Inflammatory macrophage treated with lipopolysaccharide for 1 hour (primary cell): ENCODE measurements at places on chromosomes 12 and 14.

- peak; percentile 59 for DNase-seq
Observed at GRCh38 chr14:23153851-23154796, 29.3 kb downstream of the SLC7A8 start.

DNA sequence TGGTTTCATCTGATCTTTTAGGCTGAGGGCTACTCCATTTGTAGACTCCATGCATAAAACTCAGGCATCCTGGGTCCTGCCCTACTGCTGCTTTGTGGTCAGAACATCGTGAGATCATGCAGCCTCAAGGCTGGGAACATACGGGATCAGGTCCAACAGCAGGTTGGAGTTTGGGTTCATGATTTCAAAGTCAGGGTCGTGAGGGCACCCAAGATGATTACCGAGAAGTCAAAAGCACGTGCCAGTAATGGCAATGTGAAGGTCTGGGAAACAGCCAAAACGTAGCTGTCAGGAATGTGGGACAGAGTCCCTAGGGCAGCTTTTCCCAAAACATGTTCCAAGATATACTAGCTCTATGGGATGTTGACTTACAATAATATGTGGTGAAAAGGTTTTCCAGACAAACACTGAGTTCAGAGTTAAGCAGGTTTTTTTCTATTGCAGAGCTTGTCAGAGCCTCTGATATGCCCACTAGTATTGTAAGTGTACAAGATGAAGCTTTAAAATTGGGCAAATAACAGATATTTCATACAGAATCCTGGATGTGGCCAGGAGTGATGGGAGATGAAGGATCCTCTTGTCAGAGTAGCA lies 130.3 kb upstream of the DNM1L start:
- no peak for DNase-seq

DNA sequence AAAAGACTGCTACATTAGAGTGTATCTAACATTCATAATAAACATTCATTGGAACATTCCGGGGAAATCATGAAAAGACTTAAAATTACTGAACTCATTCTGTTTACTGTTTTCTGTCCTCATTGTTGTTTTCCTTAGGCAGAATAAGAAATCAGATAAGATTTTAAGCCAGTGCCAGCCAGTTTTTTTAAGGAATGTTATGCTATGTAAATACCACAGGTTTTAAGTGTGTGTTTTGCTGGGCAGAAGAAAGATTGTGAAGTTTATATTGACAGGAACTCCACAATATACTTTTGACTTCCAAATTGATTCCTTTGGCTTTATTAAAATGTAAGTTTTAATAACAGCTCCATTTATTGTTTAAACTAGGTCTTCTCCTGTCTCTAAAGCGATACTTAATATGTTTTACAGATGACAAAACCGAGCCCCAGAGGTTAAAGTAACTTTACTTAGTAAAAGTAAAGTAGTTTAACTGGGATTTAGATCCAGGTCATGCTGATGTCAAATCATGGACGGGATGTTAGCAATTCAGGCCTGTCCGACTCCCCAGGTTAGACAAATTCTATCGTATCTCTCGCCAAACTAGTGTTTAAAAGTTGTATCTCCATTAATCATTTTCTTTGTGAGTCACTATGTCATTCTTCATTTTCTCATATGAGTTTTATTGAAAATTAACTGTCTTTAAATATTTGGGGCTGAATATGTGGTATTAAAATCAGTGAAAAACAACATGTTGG lies 1.7 kb downstream of the LARP4 start:
- DNase-seq = no peak

DNA sequence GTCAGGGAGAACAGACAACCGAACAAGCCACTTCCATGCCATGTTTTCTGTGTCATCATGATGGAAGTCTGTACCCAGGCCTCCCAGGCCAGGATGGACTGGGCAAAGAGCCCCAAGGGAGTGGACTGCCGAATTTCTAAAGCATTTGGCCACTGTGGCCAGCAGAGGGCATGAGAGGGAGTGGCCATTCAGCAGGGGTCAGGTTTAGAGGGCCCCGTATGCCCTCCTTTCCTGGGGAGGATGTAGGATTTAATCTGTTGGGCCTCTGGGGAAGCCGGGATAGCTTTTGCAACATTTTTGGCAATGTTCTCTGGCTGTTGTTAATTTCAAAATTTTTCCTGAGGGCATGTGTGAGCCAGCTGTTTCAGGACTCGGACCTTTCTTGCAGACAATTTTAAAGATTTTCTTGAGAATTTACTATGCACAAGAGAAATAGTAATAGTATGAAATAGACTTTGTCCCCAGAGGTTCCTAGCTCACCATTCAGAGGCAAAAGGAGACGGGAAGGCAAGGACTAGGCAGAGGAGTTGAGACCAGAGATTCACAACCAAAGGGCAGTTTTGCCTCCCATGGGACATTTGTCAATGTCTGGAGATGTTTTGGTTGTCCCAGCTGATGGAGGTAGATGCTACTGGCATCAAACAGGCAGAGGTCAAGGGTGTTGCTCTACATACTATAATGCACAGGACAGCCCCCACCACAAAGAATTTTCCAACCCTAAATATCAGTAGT lies 18.0 kb downstream of the ACACB start:
- no peak for DNase-seq

- DNase-seq = no peak
Observed at GRCh38 chr14:63624203-63624602, 17.5 kb downstream of the WDR89 start.

- no peak for DNase-seq
Observed at GRCh38 chr14:38775986-38776385, 327.0 kb downstream of the SEC23A start.

GRCh38 chr12:66082744-66083143 lies 47.8 kb downstream of the LLPH start:
- DNase-seq = no peak

DNA sequence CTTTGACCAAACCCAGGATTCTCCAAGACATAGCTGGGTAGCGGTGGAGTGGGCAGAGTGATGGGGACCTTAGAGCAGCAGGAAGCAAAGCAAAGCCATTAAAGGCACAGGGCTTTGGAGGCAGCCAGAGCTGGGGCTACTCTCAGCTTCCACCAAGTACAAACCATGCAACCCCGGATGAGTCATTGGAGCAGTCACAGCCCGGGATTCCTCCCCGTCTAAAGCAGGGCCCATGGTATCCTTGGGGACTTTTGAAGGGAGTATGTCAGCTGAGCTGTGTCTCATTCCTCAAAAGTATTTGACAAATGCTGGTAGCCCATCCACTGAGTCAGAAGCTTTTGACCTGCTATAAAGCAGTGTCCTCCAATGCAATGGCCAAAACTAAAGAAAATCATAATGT lies 9.7 kb upstream of the IFI27 start:
- no peak for DNase-seq
